ENCODE measurements at places on chromosomes 5 and 9.

GRCh38 chr5:137901011-137901817 is 12.0 kb downstream of the PKD2L2 start:
- DNase-seq, result no peak

DNA sequence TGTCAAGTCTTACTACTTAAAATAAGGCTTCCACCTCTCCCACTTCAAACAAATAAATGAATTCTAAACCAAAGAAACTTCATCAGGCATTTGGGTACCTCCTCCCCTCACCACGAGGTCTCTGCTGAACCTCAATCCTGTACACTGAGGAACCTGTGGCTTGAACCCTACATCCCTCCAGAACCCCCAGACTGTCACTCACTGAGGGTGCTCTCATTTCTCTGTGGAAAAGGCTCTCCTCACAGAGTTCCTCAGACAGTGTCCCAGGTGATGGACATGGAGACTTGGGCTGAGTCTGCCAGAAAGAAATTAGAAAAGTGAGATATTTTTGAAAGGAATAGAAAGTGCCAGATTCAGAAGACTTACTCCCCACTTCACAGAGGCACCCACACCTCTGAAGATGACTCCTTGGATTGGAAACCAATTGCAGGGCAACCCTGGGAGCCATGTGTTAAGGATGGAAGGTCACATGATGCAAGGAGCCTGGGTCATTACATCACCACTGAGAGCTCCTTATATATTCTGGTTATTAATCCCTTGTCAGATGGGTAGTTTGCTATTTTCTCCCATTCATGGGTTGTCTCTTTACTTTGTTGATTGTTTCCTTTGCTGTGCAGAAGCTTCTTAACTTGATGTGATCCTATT is 19.8 kb downstream of the MLANA start:
- no peak for DNase-seq

GRCh38 chr9:127890053-127890452 is 9.3 kb downstream of the ST6GALNAC6 start:
- DNase-seq, result no peak

- DNase-seq, result no peak
Measured at GRCh38 chr5:54523534-54523933, 6.0 kb downstream of the SNX18 start.

GRCh38 chr9:124781967-124782660 is 5.2 kb downstream of the OLFML2A start:
- no peak for DNase-seq

DNA sequence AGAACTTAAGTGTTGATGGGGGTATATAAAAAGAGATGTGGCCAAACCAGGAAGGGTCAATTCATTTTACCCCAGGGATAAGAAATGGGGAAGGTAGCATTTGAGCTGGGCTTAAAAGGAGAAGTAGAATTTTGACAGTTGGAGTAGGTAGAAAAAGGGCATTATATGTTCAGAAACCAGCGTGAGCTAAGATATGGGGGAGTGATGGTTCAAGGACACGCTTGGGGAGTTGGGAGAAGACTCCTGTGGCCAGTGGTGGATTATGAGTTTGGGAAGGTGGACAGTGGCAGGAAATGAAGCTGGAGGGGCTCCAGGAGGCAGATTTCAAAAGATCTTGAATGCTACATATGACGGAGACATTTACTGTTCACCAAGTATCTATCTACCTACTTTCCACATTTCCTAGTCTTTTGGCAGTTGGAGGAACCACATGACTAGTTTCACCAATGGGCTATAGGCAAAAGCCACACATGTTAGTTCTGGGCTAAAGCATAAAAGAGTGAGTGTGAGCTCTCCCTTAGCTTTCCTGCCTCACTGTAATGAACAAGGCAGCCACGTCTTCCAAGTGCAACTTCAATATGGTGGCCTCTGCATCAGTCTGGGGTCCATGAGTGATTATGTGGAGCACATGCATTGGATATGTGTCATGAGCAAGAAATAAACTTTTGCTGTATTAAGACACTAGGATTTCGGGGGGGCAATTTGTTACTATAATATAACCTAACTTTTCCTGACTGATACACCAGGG is 15.7 kb upstream of the GSN start:
- no peak for DNase-seq

DNA sequence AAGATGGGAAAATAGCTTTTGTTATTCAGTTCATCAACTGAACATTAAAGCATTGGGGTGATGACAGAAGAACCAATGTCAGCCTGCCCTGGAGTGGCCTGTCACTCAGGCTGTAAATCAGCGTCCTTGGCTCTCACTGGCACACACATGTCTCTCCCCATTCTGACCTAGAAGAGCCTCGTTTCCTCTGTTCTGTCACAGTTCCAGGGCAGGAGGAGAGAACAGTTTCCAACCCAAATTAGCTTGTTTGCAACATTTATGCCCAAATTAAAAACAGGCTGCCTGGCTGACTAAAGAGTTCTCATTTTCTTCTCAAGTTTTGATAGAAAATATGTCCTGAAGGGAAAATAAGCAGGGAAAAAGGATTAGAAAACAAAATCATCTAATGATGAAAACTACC is 520.1 kb downstream of the CHSY3 start:
- no peak for DNase-seq

GRCh38 chr9:36987891-36988290 is 46.2 kb downstream of the PAX5 start:
- DNase-seq, result no peak

DNA sequence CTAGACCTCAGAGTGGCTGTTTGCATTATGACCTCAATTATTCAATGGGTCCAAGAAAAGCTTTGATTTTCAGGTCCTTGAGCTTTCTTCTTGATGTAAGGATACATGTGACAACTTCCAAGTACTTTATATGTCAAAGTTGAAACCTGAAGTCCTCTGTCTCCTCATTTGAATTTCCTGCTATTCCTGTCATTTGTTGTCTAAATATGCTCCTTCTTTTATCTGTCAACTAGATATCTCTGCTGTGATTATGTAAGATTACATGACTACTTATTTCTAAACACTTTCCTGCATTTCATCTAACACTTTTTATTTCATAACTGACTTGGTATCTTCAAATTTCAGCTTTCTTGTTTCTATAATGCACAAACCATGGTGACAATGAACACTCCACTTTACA is 670.0 kb upstream of the FAM174A start:
- no peak for DNase-seq

DNA sequence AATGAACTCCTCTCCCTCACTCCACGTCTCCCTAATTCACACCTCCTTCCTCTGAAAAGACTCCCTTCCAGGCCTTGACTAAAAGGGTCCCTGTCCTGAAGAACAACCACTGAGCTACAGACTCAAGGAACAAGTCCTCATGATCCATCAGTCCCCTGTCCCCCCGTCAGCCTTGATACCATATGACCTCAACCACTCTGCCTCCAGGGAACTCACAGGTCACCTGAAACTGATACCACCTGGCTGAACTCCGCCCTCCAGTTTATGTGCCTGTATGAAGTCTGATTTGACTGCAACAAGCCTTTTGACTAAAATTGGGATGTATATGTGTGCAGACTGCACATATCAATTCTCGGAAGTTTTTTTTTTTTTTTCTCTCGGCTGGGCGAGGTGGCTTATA is 88.7 kb downstream of the UGCG start:
- DNase-seq, result no peak

- no peak for DNase-seq
Measured at GRCh38 chr5:158591301-158591863, 508.3 kb downstream of the EBF1 start.

GRCh38 chr9:113886466-113886865 is 10.4 kb downstream of the ZNF618 start:
- no peak for DNase-seq

- DNase-seq, result no peak
Measured at GRCh38 chr5:168342151-168342825, 50.8 kb downstream of the WWC1 start.

GRCh38 chr5:155728146-155728856 is 598.7 kb upstream of the SGCD start:
- DNase-seq, result no peak

GRCh38 chr9:120522032-120522431 is 57.9 kb downstream of the CDK5RAP2 start:
- DNase-seq, result no peak

- DNase-seq, result no peak
Measured at GRCh38 chr9:109037946-109038715, 24.8 kb upstream of the CTNNAL1 start.

DNA sequence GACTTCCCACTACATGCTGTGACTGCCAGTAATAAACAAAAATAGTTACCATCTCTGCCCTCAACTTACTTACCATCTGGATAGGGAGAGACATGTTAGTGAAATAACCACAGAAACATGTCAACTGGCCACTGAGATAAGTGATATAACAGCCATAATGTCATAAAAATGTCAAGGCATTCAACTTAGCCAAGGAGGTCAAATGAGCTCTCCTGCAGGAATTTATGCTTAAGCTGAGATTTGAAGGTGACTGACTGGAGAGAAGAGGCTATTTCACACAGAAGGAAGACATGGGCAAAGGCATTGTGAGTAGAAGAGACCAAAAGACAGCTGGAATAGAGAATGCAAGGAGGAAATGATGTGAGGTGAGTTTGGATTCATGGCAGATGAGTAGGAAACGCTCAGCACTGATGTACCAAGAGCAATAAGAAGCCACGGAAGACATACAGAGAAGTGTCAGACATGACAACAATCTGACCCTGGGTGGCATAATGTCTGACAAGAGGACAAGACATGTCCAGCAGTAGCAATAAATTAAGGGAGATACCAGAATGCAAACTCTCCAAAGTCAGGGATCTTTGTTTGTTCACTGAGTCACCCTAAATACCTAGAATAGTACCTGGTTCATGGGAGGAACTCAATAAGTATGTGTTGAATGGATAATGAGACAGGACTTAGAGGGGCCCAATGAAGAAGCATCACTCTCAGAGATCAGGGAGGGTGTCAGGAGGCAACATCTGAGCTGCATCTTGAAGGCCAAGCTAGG is 318.8 kb downstream of the ACTL7B start:
- DNase-seq, result no peak

- no peak for DNase-seq
Measured at GRCh38 chr9:114413861-114414301, 26.1 kb upstream of the AKNA start.

Measured in glomerular endothelial cell (primary cell).